ENCODE measurements at places on chromosomes 1 and 21.

DNA sequence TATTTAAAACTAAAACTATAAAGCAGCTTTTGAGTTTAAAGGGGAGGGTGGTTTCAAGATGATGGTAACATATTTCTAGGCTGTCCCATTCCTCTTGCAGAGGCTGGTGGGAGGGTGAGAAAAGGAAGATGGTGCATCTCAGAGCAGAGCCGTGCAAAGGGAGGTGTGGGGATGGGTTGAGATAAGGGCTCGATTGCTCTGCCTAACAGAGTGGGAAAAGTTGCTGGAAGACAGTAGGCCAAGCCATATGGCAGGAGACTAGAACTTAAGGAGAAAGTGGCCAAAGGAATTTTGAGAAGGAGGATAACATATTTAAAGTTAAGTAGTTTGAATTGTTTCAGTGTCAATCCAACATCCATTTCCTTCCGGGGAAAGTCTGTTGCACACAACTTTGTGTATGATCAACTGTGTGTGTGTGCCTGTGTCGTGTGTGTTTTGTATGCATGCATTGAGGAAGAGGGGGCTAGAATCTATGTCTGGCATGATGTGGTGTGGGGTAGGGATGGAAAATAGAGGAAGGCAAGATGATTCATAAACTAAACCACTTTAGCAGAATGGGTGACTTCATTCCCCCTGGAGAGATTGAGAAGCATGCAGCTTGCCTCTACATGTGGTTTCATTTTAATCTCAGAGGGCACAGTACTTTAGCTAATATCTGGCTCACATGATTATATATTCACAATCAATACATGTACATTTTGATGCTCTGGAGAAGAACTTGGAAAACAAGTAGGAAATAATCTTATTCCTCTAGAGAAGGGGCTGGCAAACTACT, 145.0 kb upstream of the DNAH14 start:
- DNase-seq, result no peak

DNA sequence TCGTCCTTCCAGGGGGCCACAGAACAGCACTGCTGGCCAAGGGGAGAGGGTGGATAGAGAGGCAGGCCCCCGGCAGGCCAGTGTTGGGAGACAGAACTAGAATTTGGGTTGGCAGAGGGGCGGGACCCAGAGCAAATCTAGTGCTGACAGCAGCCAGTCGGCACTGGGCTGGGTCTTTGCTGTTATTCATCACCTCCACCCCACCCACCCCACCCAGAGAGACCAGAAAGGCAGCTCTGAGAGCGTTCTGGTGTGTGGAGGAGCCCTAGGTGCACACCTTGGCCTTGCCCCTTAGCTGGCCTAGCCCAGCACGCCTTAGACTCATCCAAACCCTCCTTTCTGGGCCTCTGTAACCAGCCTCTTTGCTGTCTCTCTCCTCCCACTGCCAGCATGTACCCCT, 6.4 kb upstream of the PKP1 start:
- DNase-seq, result no peak

DNA sequence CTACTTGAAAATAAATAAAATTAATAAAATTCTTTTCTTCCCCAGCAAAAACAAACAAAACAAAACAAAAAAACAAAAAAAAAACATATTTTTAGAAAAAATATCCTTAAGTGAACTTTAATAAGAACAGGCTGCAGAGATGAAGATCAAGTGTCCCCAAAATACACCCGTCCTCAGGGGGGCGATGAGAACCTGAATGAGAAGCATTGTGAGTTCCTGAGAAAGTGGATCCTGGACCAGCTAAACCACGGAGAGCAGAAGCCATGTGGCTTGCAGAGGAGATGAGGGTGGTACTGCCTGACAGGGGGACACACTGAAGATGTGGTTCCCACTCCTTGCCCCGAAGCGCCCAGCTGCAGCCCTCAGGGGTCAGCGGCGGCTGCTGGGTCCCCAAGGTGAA, 89.3 kb downstream of the ITPKB start:
- DNase-seq, result no peak

- no peak for DNase-seq
Observed at GRCh38 chr1:81654657-81655056, 146.1 kb upstream of the ADGRL2 start.

GRCh38 chr1:63873751-63874150, 99.9 kb downstream of the ROR1 start:
- no peak for DNase-seq

GRCh38 chr1:232622378-232622777, 7.6 kb downstream of the SIPA1L2 start:
- no peak for DNase-seq

DNA sequence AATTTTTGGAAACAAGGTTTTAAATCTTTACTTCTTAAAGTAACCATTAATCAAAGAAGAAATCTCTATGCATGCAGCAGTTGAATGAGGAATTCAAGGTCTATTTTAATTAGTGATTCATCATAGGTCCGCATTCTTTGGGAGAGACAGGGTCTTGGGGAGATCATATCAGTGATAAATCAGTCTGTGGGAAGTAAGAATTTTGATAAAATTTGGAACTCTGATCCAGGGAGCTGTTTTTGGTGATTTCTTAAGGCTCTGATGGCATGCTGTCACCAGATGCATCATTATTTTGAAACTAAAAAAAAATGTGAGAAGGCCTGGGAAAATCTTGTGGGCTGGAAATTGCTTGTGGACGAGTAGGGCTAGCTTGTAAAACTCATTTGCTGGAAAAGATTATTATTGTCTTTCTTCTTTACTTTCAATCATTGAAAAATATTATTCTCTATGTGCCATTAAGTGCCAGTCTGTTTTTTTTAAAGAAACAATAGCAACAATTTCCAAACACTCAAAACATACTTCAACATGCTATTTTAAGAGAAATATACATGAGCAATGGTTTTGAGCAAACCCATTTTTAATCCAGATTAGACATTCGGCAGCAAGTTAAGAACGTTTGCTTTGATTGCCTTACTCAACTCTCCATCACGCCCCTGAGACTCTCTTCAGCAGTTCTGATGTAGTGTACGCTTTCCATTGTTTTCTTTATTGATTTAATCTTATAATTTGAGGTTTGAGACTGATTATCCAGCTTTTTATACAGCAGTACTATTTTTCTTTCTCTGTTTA, 62.6 kb downstream of the ZBTB18 start:
- no peak for DNase-seq

DNA sequence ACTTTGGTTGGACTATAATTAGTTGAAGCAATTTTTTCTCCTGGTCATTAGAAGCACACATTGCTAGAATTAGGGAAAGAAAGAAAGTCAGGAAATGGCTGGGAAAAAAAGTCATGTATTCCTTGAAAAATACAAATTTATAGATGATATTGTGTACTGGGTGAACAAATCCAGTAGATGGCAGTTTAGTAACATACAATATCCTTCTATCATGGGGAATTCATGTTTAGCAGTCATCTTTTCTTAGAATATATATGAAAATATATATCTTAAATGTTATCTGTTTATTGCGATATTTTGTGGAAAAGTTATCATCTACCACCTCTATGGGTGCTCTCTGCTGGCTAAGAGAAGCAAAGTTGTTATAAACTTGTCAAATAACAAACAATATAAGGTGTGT, 13.1 kb upstream of the ZRANB2 start:
- DNase-seq, result no peak

- DNase-seq, result no peak
Observed at GRCh38 chr1:40717955-40718354, 26.5 kb downstream of the NFYC start.

DNA sequence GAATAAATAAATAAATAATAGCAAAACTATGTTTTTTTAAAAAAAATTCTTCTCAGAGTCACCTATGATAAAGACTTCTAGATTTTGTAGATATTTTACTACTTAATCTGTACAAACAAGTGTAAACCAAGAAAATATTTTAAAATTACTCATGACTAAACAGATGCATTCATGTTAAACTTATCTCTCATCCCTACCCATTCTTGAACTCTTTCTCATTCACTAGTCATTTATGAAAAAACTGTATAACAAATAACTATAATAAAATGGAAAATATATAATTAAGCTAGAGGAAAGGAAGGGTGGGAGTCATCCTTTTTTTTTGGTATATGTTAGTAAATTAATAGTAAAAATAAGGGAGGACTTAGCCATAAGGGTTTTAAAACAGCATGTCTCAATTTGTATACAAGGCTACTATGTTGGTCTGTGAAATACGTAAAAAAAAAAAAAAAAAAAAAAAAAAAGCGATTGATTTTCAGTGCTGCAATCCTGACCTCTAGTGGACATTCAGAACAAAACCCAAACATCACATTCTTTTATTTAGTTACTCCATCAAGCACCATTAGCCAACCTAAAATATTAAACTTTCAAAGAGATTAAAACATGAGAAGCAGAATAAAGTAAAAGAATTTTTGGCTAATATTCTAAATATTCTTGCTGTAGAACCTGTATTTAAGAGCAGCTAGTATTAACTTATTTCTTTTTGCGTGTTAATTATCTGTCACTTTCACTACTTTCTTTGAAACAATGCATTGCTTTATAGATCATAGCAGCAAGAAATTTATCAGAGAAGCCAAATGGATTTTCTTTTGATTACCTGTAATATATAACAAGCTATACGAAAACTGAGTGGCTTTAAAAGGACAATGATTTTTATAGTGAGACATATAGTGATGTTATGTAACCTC, 255.8 kb upstream of the CACYBP start:
- no peak for DNase-seq

GRCh38 chr1:50796272-50796671, 163.8 kb downstream of the FAF1 start:
- DNase-seq, result no peak

GRCh38 chr1:203271962-203272632, 33.2 kb upstream of the BTG2 start:
- no peak for DNase-seq

- no peak for DNase-seq
Observed at GRCh38 chr1:182215764-182216163, 154.3 kb upstream of the ZNF648 start.

- no peak for DNase-seq
Observed at GRCh38 chr1:231708394-231708793, 81.8 kb downstream of the DISC1 start.

DNA sequence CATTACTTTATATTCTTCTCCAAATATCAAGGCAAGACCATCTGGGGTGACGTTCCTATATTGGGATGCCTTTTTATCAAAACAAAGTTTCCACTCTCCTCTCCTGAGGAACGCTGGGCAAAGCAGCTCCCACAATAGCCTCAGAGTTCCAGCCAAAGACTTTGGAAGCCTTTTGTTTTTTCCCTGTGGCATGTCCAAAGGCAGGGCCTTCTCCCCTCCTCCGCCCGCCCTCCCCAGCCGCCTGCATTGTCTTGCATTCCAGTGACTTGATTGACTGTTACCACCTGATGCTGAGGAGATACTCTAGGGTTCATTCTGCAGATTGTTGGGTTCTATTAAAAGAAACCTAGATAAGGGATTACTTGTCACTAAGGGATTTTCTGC, 43.5 kb downstream of the PROX1 start:
- no peak for DNase-seq

DNA sequence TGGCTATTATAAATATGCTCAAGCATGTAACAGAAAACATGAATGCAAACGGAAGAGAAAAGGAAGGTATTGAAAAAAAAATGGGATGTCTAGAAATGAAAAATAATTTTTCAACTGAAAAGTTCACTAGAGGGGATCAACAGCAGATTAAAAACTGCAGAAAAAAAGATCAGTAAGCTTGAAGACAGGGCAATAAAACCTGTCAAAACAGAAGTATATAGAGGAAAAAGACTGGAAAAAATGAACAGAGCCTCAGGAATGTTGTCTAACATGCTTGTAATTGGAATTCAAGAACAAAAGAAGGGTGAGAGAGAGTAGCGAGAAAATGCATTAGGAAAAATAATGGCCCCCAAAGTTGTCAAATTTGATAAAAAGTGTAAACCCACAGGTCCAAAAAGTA, 29.6 kb downstream of the CRYAA start:
- DNase-seq, result no peak

DNA sequence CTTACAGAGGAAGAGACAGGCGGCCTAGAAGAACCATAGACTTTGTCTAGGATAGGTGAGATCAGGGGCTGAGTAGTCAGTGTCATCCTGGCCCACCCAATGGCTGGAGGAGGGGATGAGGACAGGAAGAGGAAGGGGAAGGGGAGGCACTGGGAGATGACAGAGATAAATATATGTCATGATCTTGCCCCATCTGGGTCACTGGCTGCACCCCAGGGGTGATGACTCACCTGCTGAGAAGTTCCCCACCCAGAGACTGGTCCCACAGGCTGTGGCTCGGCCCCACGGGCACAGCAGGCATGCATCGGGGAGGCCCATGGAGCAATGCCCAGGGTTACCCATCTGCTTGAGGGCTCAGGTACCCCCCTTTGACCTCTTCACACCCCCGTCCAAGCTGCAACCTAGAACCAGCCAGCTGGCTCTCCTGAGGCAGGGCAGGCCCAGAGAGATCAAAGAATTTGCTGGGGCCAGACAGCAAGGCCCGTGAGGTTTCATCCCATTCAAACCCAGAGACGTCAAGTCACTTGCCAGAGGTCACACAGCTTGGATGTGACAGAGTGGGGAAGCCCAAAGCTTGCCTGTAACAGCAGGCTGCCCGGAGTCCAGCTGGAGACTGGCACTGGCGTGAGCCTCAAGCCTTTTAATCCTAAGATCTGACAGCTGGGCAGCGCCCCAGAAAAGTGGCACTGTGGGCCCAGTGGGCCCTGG, 34.7 kb upstream of the CASZ1 start:
- DNase-seq, result no peak

DNA sequence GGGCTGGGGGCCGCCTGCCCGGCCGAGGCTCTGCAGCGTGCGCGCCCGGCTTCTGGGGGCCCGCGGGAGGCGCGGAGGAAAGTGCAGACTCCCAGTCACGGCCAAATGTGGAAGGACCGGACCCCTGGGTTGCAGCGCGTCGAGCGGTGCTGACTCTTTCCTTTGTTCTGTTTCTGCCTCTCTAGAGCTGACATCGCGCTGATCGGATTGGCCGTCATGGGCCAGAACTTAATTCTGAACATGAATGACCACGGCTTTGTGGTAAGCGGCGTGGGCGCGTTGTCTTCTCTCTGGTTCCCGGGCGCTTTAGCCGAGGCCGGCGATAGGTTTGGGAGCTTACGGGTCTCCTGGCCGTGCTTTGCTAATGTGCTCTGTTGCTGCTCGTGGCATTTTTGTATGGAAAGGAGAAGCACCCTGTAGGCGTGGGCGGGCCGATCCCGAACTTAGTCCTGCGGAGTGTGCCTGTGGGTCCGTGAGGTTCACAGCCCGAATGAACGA, 629 bp downstream of the PGD start:
- no peak for DNase-seq

DNA sequence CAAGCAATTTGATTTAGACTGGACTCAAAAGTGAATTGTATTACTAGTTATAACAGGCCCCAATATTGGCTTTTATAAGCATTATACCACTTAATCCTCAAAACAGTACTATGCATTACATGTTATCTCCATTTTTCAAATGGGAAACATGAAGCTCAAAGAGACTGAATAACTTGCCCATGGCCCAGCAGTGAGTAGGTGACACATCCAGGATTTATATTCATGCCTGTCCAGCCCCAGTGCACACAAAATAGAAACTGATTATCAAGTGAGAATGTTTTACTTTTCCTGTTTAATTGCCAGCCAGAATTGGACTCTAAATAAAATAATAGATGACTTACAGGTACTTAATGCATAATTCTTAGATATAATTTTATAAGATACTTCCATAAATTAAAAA, 82.9 kb downstream of the NIBAN1 start:
- no peak for DNase-seq

Data from GOT3 (cell line).